ENCODE measurements at places on chromosomes 7 and 10.
A peak's percentile ranks its signal among the peaks of the same experiment; 100 is the strongest.

DNA sequence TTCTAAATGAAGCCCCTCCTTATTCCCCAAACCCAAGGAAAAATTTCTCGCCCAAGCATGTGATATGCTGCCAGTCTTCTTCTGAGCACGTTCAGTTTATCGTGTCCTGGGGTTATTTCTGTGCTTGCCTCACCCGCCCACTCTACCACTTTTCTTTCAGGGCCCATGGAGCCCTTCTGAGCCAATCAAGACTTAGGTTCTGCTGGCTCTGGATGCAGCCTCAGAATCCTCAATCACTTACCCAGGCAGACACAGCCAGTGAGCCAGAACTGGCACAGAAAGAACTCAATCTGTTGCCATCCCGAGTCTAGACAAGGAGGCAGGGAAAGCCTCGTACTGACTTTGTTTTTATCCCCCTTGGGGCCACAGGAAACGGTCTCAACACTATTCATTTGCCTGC, 34.2 kb upstream of the C10orf90 start:
- DNase-seq = no peak

DNA sequence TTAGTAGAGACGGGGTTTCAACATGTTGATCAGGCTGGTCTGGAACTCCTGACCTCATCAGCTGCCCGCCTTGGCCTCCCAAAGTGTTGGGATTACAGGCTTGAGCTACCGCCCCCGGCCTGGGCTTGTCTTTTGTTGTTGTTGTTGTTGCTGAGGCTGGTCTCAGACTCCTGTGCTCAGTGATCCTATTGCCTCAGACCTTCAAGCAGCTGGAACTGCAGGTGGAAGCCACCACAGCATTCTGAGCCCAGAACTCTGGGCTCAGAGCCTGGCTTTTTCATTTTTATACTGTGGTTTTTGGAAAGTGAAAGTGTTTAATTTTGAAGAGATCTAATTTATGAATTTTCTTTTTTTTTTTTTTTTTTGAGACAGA, 16.2 kb upstream of the DNAJB6 start:
- DNase-seq = no peak

DNA sequence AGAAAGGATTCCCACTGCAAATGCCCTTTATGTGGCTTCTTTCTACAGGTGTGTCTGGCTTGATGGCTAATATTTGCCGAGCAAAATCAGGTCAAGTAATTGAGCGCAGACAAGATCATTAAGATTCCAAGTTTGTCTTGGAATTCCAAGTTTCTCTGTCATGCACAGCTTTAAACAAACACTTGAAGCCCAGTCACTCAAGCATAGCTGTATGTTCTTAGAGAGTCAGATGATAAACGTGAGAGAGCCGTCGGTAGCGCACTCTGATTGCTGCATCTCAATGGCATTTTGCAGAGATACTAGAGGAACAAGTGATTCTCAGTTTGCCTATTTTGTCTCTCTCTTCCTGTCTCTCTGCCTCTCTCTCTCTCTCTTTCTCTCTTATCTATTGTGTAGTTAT, 658 bp downstream of the DMBT1 start:
- no peak for DNase-seq

GRCh38 chr10:6781133-6781770, 201.2 kb upstream of the PRKCQ start:
- DNase-seq = no peak

GRCh38 chr10:29804025-29804852, 169.5 kb upstream of the SVIL start:
- DNase-seq = peak; percentile 33

DNA sequence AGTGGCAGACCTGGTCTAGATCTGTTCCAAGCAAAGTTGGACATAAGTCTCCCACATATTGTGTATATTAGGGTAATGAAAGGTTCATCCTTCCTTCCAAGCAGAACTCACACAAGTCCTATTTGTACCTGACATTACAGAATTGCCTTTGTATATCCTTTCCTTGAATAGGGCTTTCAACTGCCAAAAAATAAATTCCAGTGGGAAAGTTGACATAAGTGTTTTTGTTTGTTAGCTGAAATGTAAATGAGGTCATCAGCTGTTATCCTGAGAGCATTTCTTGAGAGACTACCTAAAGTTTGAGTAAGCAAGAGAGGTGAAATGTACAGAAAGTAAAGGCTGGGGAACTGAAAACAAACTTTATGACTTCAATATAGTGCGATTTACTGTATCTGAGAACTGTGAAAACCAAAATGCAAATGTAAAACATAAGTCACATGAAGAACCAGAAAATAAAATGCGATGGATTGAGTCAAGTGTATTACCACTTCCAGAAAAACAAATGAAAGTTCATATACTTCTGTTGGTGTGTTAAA, 527.3 kb upstream of the SEMA3D start:
- no peak for DNase-seq

GRCh38 chr7:93015779-93016481, 101.8 kb downstream of the SAMD9 start:
- DNase-seq = no peak

- no peak for DNase-seq
Measured at GRCh38 chr10:113704637-113705343, 25.1 kb downstream of the CASP7 start.

DNA sequence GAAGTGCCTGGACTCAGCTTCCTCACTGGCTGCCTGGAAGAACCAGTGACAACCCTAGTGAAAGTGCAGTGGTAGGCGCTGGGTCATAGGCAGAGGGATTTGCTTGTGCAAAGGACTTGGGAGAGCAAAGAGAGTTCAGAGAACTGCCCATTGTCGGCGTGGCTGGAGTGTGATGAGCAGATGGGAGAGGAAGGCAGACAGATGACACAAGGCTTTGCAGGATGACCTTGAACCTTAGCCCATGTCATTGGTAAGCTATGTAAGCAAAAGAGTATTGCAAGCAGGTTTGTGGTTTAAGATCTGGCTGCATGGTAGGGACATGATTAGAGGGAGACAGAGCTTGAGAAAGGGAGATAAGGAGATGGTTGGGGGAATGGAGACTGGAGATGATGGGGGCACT, 35.3 kb upstream of the NOBOX start:
- DNase-seq = no peak

DNA sequence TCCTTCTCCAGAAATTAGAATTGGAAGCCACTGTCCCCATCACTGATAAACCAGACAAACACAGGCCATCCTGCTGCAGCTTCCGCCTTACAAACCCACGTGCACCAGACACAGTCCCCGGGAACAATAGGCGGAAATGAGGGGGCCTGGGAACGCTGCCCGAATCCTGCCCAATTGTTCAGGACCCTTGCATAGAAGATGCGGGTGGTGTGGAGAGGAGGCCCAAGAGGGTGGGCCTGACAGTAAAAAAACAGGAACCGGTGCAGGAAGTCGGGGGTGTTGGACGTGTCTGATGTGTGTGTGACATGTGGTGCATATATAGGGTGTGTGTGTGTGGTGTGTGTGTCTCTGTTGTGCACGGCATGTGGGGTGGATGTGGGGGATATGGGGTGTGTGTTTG, 26.5 kb upstream of the CHST15 start:
- DNase-seq = no peak

- DNase-seq = no peak
Measured at GRCh38 chr7:137241655-137242360, 101.7 kb downstream of the PTN start.

- peak; percentile 55 for DNase-seq
Measured at GRCh38 chr7:47474937-47475879, 106.7 kb downstream of the TNS3 start.

GRCh38 chr7:116315293-116315692, 105.0 kb downstream of the TES start:
- DNase-seq = peak; percentile 92

DNA sequence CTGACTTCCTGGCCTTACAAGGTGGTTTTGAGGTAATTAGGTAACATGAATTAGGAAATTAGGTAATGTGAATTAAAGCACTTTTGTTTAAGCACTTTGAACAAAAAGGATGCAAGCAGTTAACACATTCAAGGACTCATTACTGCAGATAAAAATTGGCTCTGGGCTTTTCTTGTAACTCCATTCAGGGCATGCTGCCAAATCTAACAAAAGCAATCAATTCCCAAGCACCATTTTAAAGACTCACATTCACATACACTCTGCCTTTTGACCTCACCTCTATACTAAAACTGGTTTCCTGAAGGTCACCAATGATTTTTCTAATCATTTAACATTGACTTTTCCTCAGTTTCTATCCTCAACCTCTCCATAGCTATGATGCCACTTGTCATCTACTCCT, 251.2 kb upstream of the RHOBTB1 start:
- no peak for DNase-seq

DNA sequence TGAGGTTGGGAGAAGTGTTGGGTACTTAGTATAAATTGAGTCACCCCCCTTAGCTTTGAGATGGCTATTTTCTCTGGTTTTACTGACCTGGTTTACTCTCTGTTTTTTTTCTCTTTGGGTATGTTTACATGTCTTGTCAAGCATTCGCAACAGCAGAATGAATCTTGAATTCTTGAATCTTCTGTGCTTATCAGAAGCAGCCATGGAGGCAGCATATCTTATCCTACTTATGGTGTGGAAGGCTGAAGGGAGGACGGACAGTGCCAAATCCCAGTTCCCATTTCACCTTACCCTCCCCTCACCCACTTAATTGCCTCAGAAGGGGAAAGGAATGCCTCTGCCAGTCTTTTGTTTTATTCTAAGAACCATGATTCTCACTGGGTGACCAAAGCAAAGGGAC, 3.7 kb downstream of the SND1 start:
- no peak for DNase-seq

DNA sequence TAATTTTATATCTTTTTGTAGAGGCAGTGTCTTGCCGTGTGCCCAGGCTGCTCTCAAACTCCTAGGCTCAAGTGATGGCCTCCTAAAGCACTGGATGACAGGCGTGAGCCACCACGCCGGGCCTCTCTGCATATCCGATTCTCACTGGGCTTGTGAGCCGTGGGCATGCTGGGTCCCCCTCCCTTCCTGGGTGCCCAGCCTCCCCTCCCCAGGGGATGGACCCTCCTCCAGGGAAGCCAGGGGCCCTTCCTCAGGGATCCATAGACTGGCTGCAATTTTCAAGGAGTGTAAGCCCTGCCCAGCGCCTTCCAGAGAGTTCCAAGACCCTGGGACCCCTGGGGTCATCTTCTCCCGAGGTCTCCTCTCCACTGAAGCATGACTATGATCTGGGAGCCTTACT, 23.7 kb upstream of the ELFN1 start:
- no peak for DNase-seq

- no peak for DNase-seq
Measured at GRCh38 chr10:100740476-100741377, 4.7 kb upstream of the PAX2 start.

GRCh38 chr7:93836116-93836515, 54.4 kb downstream of the TFPI2 start:
- no peak for DNase-seq

- DNase-seq = no peak
Measured at GRCh38 chr10:642186-642890, 47.1 kb downstream of the DIP2C start.

- DNase-seq = no peak
Measured at GRCh38 chr10:6751363-6751762, 171.3 kb upstream of the PRKCQ start.

GRCh38 chr10:24701447-24701846, 22.2 kb downstream of the ARHGAP21 start:
- no peak for DNase-seq

- DNase-seq = no peak
Measured at GRCh38 chr7:108136191-108136688, 6.1 kb upstream of the LAMB4 start.

DNA sequence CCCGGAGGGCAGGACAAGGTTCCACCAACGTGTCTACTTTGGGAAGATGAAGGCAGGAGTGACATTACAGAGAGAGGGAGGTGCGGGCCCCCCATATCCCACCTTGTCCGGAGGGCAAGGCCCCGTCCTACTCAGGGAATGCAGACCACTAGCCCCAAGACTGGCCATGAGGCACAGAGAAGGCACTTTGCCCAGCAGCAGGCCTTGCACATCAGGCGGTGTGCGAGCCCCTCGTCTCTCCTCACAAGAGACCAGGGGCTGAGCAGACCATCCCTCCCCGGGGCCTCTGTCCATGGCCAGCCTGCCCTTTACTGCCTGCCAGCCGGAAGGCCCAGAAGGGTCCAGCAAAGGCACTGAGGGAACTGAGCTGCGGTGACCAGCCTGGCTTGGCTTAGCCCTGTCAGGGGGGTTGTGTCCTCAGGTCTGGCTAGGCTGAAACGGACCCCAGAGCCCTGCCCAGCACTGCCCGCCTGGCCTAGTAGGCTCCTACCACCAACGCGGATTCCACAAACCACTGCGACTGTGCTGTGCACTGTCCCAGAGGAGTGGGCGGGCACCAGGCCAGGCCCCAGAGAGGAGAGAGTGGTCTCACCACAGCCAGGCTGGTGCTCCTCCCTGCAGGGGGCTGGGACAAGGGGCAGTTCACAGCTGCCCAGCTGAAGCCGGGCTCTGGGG, 16.7 kb downstream of the CAMK2B start:
- DNase-seq = no peak

DNA sequence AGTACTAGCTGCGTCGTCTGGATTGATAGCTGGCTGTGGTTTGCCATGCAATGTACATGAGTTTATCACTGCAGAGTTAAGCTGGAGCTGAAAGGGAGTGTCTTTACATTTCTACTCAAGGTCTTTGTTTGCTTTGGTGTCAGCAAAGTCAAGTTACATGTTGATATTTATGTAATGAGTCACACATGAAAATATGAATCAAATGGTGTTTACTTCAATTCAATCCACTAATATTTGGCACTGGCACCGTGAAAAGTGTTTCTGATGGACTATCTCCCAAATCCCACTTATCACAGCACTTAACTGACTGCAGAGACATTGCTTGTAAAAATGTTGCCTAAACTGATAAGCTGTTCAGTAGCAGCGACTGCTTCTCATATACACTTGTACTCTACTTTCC, 395.9 kb downstream of the TFEC start:
- no peak for DNase-seq

GRCh38 chr7:46035166-46035565, 114.1 kb upstream of the IGFBP3 start:
- DNase-seq = no peak

DNA sequence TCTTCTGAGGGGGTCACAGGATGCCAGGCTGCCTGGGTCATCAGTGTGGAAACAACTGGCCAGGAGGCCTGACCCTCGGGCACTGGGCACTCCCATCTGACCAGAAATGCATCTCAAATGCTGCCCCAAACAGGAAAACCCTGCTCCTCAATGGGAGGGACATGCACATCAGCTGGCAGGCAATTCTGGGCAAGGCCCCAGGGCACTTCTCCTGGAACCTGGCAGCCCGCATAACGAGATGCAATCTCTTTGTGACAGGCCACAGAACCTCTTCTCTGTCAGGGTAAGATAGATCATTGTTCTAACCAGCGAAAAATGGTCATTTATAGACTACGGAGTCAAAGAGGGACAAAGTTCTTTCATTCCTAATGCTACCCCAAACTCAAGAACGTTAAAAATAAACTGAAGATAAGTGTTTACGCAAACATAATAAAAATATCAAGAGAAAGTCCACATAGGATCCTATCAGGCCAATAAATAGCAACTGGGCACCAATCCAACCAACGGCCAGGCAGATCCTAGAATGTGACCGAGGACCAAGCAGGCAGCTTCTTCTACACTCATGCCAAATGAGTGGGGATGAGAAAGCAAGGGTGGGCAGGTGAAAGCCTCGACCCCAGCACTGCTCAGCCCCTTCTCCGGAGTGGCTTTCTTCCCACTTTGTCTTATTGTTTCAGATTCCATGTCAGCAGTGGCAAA, 212.3 kb downstream of the TCERG1L start:
- DNase-seq = no peak

GRCh38 chr10:6678211-6678803, 98.2 kb upstream of the PRKCQ start:
- DNase-seq = no peak

GRCh38 chr7:21948887-21949540, 3.3 kb upstream of the CDCA7L start:
- DNase-seq = no peak

- DNase-seq = no peak
Measured at GRCh38 chr7:137989094-137989493, 12.8 kb downstream of the CREB3L2 start.

Measured in keratinocyte (primary cell).